Fibroblast of upper back skin (primary cell): ENCODE measurements at places on chromosomes 6 and 20.
A peak's percentile ranks its signal among the peaks of the same experiment; 100 is the strongest.

DNA sequence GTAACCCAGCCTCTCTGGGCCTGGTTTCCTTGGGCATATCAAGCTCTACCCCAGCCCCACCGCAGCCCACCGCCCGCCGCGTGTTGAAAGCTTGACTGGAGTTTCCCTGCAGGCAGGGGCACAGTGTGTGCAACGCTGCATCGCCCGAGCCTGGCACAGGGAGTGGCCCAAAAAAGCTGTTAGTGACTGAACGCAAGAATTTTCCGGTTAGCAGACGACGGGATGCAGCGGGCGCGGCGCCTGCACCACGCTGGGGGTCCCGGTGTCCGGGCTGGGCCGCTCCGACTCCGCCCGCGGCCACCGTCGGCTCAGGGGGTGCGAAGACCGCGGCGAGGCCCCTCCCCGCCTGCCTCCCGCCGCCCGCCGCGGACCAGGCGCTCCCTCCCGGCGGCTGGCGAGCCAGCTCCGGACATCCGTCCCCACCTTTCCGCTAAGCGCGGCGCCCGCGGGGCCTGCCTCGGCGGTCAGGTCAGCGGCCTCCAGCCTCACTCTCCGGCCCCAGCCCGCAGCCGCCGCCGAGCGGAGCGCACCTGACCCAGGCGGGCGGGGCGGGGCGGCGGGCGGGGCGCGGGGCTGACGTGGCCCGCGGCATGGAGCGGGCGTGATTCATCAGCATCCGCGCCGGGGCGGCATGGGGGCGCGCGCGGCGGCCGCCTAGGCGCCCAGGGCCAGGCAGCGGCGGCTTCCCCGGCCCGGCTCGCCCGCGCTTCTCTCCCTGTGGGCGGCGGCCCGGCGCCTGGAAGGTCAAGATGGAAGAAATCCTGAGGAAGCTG lies at the start of gene ARFGEF3:
Gene ARFGEF3 (plus strand): TSS at position 602 of the 773 bp plus-strand sequence. CDS start 148 bp downstream, at position 750.
- DNase-seq = peak; percentile 20

GRCh38 chr6:4560221-4561077 lies 215.8 kb upstream of the CDYL start:
- DNase-seq = no peak

DNA sequence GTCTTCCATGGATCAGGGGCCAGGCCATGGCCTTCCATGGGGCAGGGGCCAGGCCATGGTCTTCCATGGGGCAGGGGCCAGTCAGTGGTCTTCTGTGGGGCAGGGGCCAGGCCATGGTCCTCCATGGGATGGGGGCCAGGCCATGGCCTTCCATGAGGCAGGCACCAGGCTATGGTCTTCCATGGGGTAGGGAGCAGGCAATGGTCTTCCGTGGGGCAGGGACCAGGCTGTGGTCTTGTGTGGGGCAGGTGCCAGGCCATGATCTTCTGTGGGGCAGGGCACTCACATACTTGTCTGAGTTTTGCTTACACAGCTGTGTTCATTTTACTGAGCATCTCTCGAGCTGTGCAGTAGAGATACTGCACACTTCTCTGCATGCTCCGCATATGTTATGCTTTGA lies 57.3 kb upstream of the THBS2 start:
- no peak for DNase-seq

DNA sequence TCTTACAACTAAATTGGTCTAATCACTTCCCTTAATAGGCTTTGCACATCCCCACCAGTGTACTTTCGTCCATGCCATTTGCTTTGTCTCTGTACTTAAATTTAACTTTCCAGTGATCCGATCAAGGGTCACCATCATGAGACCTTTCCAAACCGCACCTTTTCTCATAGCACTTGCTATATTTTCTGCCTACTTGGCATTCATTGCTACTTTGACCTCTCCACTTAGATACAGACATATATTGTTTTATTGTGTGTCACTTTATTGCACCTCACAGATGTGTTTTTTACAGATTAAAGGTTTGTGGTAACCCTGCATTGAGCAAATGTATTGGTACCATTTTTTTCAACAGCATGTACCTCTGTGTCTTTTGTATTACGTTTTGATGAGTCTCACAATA lies 14.8 kb downstream of the SUMO4 start:
- no peak for DNase-seq

DNA sequence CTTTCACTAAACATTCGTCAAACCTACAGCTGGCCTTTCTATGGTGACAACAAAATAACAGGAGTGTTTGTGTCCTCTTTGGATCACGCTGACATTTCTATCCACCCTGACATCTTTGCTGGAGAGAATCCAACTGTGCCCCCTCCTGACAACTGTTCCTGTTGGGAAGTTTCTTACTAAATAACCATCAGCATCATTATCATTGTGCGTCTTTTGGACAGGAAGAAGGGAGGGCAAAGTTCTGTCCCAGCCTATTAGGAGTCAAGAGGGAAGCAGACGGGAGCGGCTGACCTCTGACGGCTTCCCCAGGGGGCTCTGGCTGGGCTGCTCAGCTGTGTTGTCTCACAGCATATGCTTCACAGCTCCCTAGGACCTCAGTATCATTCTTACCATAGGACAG lies 195.9 kb upstream of the SULF2 start:
- DNase-seq = no peak

- DNase-seq = no peak
Observed at GRCh38 chr20:3633913-3634478, 29.2 kb downstream of the GFRA4 start.

DNA sequence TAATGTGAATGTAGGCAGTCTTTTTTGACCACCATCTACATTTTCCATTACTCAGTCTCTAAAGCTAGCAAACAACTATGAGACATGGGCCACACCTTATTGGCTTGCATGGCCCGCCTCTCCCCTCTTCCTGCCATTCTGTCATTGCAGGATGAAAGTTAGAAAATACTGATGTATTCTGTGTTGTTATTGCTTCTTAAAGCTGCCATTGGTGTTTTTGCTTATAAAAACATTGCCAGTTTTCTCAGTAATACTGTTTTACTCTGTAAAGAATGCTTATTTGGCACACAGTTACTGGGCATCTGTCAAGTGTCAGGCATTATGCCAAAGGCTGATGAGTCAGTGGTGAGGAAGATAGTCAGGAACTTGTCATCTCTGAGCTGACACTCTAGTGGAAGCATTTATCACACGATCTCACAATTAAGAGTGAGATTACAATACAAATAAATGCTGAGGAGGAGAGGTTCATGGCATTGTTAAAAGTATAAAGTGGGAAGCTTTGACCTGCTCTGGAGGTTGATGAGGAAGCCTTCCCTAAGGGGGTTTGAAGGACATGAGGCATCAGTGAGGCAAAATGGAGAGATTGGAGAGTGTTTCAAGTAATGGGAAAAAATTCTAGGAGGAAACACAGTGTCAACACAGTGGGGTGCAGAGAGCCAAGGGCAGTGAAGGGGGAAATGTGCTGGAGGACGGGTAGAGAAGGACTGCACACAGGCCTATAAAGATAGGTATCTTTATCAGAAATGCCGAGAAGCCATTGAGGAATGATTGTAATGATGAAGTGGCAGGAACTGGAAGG lies 14.7 kb downstream of the KLHL32 start:
- DNase-seq = peak; percentile 41

DNA sequence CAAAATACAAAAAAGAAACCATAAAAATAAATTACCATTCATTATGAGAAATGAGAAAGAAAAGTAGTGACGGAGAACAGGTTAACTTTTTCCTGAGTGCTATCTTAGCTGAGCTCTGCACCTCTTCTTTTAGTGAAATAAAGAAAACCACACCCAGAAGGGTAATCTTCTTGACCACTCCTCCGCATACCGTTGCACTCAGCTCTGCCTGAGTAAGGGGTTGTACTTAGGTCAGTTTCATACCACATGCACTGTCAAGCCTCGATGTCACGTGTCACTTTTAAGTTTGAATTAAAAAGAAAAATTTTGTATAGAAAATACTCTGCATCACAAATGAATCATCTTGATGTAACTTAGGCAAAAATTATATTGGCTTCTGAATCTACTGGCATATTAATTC lies 2.8 kb downstream of the EZR start:
- no peak for DNase-seq

DNA sequence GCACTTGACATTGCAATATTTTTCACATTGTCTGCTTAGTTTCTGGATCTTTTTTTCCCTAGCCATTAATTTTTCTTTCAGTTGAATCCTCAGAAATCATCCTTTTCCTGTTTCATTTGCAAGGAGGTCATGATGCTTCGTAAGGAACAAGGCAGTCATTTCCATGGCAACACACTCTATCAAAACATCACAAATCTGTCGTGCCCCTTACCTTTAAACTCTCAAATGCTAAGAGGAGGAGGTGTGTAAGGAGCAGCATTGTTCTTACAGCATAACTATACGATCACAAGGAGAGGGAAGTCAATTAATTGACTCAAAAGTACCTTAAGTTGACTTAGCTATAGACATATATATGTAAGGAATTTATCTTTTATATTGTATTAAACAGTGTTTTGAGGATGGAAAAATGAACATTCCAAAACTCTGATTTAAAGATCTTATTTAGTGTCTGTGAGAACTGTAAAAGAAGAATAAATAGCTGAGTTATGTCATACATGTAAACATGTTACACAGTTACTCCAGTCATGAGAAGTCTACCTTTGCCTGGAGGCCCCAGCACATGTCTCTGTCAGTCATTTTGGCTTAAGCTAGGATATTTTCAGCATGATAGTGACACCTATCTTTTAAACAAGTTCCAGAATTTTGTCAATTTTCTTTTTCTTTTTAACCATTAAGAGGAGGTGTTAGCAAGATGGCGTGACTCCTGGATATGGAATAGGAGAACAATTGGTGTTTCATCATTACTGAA lies 41.6 kb downstream of the CDKAL1 start:
- no peak for DNase-seq

DNA sequence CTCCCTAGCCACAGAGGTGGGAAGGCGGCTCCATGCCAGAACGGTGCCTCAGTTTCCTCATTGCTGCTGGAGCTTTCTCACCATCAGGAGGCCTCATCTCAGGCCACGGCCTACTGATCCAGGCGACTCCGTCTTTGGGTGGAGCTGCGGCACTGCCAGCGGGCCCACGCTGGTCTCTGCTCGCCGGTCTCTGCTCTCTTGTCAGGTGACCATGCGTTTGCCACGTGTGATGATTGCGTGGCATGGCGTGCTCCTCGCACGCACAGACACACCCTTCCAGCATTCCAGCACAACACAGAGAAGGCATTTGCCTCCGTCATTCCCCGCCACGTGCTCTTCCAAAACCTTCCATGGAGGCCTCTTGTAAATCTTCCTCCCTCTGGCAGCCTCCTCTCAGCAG lies 271.1 kb downstream of the CDH4 start:
- no peak for DNase-seq

- peak; percentile 47 for DNase-seq
Observed at GRCh38 chr6:43737272-43738081, 32.5 kb upstream of the VEGFA start.

DNA sequence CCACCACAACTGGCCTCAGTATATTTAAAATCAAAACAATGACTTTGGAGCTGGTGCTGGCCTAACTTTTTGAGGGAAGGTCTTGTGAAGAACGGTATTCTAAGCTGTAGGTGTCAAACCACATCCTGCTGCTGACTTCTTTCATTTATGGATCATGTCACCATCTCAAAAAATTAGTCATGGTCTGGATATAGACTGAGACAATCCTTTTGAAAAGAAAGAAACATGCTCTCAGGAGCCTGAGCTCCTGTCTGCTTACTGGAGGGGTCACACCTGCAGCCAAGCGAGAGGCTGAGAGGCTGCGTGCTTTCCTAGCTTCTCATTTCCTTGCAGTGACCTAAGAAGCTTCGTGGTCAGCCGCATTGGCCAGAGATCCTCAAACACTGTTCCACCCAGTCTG lies 55.2 kb downstream of the TIAM2 start:
- DNase-seq = peak; percentile 47

DNA sequence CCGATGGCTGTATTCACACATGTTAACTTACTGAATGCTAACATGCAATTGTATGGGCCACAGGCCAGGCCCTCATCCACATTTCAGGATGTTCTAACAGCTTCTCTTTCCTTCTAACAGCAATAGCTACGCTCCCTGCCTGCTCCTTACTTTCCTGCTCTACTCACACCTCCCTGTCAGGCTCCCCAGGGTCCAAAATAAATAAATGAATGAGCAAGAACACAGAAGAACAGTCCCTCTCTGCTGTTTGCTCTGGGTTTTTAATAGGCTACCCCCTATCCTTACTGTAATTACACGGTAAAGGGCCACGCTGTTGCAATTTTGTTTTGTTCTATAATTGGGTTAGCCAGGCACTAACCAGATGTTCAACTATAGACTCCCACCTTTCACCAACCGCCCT lies 135.6 kb downstream of the GMDS start:
- DNase-seq = no peak

GRCh38 chr20:17202673-17203072 lies 24.2 kb upstream of the PCSK2 start:
- no peak for DNase-seq

GRCh38 chr20:60754856-60755255 lies 497.2 kb upstream of the CDH4 start:
- no peak for DNase-seq

- peak; percentile 98 for DNase-seq
Observed at GRCh38 chr6:75098709-75099108, 107.1 kb downstream of the COL12A1 start.

DNA sequence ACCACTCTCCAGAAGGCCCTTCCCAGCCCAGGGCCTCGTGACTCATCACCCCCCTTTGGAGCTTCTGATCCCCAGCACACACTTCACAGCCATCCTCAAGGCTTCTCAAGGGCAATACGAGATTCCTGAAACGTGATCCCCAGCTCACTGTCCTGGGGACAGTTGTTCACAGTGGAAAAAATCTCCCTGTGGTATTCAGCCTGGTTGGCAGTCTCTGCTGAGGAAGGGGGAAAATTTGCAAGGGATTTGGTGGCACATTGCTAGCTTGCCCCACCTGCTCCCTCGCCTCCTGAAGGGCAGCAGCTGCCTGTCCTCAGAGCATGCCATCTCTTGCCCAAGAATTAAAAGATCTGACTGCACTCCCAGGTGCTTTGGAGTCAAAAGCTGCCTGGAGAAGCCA lies 20.7 kb upstream of the PKHD1 start:
- no peak for DNase-seq

- DNase-seq = peak; percentile 57
Observed at GRCh38 chr6:35047265-35048011, 93.7 kb downstream of the TCP11 start.

DNA sequence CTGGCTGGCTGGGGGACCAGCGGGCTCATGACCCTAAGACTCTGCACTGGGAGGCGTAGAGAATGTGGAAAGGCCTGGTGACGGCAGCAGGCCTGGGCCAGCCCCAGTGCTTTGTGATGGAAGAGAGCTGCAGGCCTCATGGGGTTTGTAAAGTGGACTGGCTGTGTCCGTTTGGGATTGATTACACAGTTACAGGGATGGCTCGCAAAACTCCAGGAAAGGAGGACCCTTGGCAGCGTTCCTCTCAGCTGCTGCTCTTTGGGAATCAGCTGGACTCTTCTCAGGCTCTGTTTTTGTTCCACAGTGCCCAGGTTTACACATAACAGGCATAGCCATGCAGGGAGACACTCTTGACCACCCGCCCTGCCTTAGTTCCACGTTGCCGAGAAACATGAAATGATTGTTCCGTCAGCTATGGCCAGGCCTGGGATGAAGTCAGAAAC lies 89.0 kb downstream of the SLX4IP start:
- DNase-seq = peak; percentile 17

DNA sequence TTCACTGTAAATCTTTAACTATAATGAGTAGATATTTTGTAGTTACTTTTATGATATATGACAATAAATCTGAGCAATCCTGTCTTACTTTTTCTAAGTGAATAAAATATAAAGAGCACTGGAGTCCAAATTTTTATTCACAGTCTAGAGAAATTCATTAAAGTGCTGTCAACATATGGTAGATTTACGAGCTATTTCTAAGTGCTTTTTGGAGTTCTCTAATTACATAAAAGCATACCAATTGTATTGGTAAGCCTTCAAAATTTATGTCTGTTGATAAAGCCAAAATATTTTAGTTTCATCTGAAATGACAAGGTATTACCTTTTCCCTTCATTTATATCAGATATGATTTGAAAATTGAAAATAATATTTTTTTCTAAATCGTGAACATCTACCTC lies 75.4 kb downstream of the MAN1A1 start:
- DNase-seq = peak; percentile 52
